ENCODE measurements at places on chromosomes 11 and 22. TPM values are rescaled to one million over a fixed set of nuclear protein-coding genes. Genes with fewer than 3 reads are reported as not detected.

DNA sequence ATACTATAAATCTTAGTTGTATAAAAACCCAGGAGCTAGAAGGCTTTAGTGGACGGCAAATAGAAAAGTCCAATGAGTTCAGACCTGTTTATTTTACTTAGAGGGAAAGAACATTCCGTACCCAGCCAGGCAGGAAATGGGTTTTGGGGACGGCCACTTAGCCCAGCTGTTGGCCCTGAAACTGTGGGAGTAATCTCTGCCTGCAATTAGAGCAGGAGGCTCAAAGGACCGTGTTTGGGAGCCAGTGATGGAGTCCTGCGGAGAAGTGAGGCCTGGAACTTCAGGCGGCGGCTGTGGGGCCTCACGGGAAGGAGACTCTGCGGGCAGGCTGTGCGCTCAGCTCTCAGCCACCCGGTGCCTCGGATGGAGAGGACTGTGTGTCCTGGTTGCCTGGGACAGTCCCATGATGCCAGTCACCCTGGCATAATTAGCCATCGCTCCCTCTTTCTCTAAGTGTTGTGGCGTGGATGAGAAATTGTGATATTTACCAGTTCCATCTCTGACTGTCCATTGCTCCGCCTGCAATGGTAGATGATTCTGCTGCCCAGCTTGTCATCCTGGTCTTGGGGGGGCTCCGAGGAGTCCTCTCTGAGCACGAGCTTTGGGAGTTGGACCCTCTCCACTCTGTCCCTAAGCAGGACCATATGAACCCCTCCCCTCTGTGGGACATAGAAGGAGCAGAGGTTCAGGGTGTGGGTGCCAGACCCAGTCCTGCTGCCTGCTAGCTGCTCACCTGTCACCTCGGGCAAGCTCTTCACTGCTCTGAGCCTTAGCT is 530.3 kb downstream of the TBC1D22A start:
- H3K4me3 ChIP-seq, result no peak overlapping the region
- H3K36me3 ChIP-seq, result no peaks in the 10 kb centered on the region
- H3K27ac ChIP-seq, result peak overlapping the region; percentile 30
- no peaks in the 10 kb centered on the region for H3K27me3 ChIP-seq

DNA sequence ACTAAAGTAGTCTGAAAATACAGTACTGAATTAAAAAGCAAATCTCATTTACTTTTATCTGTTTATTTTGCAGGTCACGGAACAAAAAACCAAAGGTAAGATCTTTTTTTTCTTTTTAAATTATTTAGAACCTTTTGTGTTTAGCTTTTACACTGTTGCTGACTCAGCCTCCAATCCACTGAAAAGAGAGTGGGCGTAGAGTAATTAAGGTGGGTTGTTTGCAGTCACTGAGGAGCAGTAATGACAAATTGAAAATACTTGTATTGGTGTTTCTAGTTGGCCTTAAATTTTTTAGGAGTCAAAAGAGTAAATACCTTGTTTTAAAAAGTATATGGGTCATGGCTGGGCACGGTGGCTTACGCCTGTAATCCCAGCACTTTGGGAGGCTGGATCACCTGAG is 73.4 kb downstream of the TNRC6B start:
- no peaks in the 10 kb centered on the region for H3K36me3 ChIP-seq
- no peak overlapping the region for H3K27ac ChIP-seq
- no peak overlapping the region for H3K4me3 ChIP-seq
- H3K4me1 ChIP-seq, result no peaks in the 10 kb centered on the region
- no peaks in the 10 kb centered on the region for H3K27me3 ChIP-seq

GRCh38 chr11:34454308-34455032 is 15.7 kb downstream of the CAT start:
- H3K27me3 ChIP-seq, result no peaks in the 10 kb centered on the region
- H3K27ac ChIP-seq, result no peak overlapping the region
- H3K4me1 ChIP-seq, result no peaks in the 10 kb centered on the region

- H3K4me1 ChIP-seq, result no peaks in the 10 kb centered on the region
- H3K27ac ChIP-seq, result no peak overlapping the region
- H3K27me3 ChIP-seq, result no peaks in the 10 kb centered on the region
- no peaks in the 10 kb centered on the region for H3K36me3 ChIP-seq
Measured at GRCh38 chr22:49012712-49013395, 814.8 kb downstream of the BRD1 start.

DNA sequence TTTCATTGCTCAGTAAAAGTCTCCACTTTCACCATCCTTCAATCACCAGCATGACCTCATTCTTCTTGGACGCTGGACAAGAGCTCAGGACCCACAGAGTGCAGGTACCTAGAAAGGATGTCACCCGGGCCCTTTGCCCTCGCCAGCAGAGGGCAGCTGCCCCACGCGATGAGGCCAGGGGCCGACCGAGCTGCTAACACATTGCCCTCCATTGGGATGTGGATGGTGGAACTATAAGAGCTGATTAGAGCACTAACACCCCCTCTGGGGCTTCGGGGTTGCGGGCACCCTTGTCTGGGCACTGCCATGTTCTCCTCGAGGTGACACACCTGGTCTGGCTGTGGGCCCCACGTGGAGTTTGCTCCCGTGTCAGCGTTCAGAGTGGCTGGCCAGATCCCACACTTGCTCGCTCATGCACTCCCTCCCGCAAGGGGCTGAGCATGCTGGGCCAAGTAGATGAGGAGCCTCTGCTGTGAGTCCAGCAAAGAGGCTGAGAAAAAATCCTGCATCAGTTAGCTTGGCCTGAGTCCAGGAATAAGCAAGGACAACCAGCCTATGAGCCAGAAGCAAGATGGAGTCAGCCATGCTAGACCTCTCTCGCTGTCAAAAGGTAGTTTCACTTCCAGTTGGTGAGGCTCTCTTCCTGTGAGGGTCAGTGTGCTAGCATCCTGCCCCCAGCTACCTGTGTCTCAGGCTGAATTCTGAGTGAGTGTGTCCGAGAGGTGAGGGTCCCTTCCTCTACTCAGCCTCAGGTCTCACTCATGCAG is 9.8 kb downstream of the KRTAP5-6 start:
- no peak overlapping the region for H3K27ac ChIP-seq
- H3K4me1 ChIP-seq, result peaks cover 26% of the 10 kb centered on the region
- no peak overlapping the region for H3K4me3 ChIP-seq
- no peak for DNase-seq
- no peaks in the 10 kb centered on the region for H3K36me3 ChIP-seq

DNA sequence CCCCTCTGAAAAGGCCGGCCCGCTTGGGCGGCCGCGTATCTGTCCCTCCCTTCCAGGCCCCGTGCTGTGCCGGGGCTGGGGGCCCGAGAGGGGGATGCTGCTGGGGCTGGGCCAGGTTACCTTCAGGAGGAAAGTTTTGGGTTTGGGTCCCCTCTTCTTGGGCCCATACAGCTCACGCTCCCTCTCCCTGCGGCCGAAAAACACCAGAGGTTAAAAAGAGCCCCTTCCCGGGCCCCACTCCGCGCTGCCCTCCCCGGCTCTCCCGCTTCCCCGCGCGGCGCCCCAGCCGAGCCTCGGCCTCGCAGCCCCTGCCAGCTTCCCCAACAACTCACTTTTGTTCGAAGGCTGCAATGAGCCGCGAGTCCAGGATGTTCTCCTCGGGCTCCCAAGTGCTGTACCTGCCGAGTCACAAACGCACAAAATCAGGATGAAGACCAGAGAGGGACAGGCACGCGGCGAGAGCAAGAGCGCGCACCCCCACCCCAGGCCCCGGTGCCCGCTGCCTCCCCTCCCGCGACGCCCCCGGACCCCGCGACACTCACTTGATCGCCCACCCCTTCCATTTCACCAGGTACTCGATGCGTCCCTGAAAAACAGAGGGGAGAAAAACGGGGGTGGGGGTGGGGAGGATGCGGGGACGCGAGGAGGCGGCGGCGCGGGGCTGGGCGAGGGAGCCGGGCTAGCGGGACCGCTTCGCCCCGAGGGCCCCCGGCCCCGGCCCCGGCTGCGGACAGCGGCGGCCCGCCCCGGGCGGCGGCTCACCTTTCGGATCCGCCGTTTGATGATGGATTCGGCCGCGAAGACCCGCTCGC is 450 bp downstream of the CBX6 start:
- H3K36me3 ChIP-seq, result no peaks in the 10 kb centered on the region
- H3K4me3 ChIP-seq, result peak overlapping the region; percentile 94
- DNase-seq, result no peak
- H3K27me3 ChIP-seq, result no peaks in the 10 kb centered on the region
- H3K4me1 ChIP-seq, result peaks cover 73% of the 10 kb centered on the region

DNA sequence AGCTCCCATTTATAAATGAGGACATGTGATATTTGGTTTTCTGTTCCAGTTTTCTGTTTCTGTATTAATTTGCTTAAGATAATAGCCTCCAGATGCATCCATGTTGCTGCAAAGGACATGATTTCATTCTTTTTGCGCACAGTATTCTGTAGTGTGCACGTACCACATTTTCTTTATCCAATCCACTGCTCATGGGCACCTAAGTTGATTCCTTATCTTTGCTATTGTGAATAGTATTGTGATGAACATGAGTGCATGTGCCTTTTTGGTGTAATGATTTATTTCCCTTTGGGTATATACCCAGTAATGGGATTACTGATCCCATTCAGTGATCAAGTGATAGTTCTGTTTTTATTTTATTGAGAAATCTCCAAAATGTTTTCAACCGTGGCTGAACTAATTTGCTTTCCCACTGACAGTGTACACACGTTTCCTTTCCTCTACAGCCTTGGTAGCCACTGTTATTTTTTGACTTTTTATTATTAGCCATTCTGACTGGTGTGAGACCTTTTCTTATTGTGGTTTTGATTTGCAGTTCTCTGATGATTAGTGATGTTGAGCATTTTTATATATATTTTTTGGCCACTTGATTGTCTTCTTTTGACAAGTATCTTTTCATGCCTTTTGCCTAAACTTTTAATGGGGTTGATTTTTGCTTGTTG is 226.0 kb upstream of the ANO3 start:
- H3K27me3 ChIP-seq, result no peaks in the 10 kb centered on the region
- DNase-seq, result no peak
- no peak overlapping the region for H3K27ac ChIP-seq

DNA sequence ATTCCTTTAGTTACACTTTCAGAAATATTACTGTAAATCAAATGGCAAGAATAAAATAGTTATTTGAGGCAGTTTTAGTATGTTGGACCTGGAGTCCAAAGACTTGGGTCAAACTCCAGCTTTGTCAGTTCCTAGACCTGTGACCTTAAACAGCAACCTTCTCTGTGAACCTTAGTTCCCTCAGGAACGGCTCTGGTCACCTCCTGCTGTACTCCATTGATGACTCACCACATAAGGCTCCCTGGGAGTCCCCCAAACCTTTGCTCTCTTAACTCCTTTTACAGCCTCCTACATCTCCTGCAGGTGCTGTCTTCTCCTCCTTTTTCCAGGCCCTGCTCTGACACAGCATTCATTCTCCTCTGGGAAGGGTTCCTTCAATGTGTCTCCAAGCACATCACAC is 29.1 kb downstream of the LIMK2 start:
- no peaks in the 10 kb centered on the region for H3K27me3 ChIP-seq
- no peak overlapping the region for H3K27ac ChIP-seq
- no peaks in the 10 kb centered on the region for H3K36me3 ChIP-seq
- H3K4me1 ChIP-seq, result peaks cover 5% of the 10 kb centered on the region
- no peak overlapping the region for H3K4me3 ChIP-seq
- no peak for DNase-seq

Gene IRF7
- 26.3 TPM for total RNA-seq

Gene HORMAD2
- not detected for total RNA-seq

Gene EMID1
- not detected for total RNA-seq

Gene JOSD1
- total RNA-seq, result 29.8 TPM

Data from esophagus squamous epithelium (tissue), 5 donors.